ENCODE measurements at places on chromosomes 4 and X. TPM values are rescaled to one million over a fixed set of nuclear protein-coding genes. Genes with fewer than 3 reads are reported as not detected.

MBTPS2 gene
- total RNA-seq = 17.7 TPM

LDB2 gene
- 34.9 TPM for total RNA-seq

FTHL17 gene
- not detected for total RNA-seq

DNA sequence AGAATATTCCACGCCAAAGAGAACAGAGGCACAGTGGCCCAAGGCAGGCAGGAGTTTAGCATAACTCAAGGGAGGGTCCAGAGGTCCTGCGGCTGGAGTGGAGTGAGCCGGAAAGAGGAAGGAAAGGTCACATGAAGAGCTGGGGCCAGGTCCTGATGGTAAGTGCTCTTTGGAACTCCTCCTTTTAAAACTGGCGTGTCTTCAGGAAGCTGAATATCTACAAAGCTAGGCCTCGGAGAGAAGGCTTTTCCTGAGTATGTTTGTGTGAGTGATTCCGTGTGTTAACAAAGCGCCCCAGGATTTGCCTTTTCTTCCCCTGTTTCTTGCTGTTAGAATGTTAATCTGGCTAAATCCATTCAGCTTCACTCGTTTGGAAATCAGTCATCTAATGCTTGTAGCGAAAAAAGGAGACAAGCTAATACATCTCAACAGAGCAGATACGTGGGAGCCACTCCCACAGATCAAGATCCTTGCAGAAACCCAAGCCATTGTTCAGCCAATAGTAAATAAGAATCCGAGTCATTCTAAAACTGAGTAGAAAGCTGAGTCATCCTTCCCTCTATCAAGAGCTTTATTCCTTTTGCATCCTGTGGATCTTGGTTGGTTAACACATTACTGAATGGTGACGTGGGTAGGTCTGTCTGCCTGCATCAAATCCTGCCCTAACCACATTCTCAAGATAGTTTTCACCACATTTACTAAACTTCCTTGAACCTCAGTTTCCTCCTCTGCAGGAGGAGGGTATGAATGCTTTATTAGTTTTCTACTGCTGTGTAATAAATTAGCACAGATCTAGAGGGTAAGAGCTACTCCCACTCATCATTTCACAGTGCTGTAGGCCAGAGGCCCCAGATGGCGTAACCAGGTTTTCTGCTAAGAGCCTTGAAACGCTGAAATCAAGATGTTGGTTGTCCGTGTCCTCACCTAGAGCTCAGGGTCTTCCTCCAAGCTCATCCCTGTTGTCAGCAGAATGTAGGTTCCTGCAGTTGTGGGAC, 43.2 kb upstream of the RBM47 start:
- no peak for DNase-seq

DNA sequence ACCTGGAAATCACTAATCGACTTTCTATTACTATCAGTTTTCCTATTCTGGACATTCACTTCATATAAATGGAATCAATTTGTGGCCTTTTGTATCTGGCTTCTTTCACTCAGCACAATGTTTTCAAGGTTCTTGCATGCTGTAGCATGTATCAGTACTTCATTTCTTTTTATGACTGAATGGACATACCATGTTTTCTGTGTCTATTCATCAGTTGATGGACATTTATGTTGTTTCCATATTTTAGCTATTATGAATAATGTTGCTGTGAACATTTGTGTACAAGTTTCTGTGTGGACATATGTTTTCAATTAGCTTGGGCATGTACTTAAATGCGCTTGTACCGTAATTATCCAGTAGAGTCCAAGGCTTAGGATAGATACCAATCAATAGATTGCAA, 19.9 kb upstream of the RELL1 start:
- DNase-seq = no peak

All from cerebellum (tissue), 4 donors.